ENCODE measurements at places on chromosomes 2 and 18.

- no peak for DNase-seq
Observed at GRCh38 chr2:120631724-120632123, 103.9 kb upstream of the GLI2 start.

GRCh38 chr2:238852206-238852869, 4.5 kb downstream of the TWIST2 start:
- DNase-seq = no peak

- peak; percentile 71 for DNase-seq
Observed at GRCh38 chr2:241701399-241702154, at the start of gene ING5. Gene ING5 (plus strand): TSS chr2:241702039. CDS start chr2:241702066, 27 bp downstream.

DNA sequence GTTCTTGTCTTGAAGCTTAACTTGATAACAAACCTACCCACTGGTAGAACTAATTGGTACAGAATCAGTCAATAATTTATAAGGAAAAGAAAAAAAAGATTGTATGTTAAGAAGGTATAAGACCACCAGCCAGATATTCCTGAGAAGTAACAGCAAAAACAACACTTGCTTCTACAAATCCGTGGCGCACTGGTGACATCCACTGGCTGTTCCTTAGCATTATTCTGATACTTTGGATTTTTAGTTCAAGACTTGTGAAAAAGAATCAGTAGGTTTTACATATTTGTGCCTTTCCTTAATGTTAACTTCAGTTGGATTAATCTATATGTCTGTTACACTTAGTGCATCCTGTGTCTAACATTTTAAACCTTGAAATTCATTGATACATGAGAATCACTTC, 141.8 kb downstream of the GRB14 start:
- DNase-seq = no peak

- DNase-seq = no peak
Observed at GRCh38 chr2:105915005-105915558, 170.4 kb downstream of the NCK2 start.

- DNase-seq = no peak
Observed at GRCh38 chr2:46780801-46781445, 134.7 kb downstream of the MCFD2 start.

DNA sequence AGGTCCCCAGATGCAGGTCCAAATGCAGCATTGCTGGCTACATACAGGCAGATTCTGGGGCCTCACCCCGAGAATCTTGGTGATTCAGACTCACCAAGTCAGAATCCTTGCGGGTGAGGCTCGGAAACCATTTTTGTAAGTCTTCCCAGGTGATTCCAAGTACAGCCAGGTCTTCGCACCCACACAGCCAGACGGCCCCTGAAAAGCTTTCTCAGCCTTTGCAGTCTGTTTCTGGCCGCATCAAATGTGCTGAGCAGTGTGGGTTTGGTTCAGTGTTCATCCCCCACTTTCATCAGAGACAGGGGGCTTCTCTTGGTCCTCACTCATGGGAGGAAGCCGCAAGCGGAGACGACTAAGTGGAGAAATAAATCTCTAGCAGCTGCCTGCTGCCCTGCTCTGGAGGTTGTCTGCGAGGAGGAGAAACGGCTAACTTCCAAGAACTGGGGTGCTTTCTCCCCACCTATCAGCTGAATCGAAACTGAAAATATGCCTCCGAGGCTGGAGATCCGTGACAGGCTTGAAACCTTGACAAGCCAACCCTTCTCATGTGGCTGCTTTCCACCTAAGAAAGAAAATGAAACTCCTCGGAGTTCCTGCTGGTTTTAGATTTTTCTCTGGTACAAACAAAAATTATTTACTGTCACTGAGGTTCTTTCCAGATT, 8.9 kb upstream of the TMEM185B start:
- no peak for DNase-seq

- DNase-seq = no peak
Observed at GRCh38 chr2:157488877-157489276, 45.0 kb upstream of the CYTIP start.

DNA sequence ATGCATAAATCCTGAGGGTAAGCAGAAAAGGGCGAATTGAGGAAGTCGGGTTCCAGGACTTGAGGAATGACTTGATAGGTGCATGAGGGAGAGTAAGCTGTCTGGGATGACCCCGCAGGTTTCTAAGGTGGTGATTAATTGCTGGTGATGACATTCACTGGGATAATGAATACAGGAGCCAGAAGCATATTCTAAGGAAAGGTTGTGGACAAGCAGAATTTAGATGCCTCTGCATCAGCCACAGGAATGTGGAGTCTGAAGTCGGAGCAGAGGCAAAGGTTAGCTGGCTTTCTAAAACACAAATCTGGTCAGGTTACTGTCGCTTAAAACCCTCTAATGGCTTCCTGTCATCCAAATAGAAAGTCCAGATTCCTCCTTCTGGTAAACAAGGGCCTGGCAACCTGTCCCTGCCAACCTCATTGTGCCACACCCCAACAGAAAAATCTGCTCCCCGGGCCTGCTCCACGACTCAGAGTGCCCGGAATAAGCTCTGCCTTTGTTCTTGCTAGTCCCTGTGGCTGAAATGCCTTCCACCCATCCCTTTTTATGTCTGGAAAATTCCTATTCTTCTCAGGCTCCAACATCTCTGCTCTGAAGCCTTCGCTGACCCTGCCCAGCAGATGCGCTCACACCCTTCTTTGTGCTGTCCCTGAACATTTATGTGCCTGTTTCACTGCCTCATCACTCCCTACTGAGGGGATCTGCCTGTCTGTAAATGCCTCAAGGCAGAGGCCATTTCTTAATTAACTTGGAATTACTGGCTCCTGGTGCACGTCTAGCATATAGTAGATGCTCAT, 11.3 kb upstream of the TMEM214 start:
- DNase-seq = no peak

DNA sequence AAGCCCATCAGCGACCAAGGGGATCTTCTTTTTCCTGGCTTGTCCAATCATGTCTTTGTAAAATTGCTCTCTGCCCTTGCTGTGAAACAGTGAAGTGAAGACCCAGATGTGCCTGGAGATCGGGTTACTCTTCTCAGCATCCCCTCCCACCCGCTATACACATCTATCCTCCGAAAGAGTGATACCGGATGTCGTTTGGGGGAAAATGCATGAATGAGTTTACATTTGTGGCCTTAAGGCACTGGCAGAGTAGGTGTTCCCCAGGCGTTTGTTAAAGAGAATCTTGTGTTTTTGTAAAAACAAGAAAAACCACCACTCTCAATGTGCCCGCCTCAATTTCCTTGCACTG, 528.3 kb downstream of the CMPK2 start:
- no peak for DNase-seq

DNA sequence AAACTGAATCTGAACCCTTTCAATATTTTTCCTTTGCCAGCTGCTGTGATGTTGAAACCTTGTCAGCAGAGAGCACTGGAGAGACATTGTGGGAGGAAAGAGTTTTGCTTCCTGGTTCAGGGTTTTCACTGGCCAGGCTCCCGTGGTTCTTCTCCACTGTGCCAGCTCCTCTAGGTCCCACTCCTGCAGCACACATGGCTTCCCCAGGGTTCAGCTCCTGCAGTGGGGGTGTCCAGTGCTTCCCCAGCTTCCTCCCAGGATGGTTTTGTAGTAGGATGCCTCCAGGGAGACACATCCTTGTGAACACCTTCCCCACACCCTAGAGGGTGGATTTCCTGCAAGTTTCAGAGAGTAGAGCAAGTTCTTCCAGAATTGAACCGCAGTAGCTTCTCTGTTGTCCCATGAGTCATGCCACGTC, 24.0 kb upstream of the SULT1C3 start:
- no peak for DNase-seq

- no peak for DNase-seq
Observed at GRCh38 chr2:13916066-13916465, 716.5 kb upstream of the LRATD1 start.

Measured in esophagus squamous epithelium (tissue), 5 donors.